Omental fat pad (tissue), 4 donors: ENCODE measurements at places on chromosomes 12 and 14. TPM values are rescaled to one million over a fixed set of nuclear protein-coding genes. Genes with fewer than 3 reads are reported as not detected.

- no peak for DNase-seq
Observed at GRCh38 chr12:64672925-64673409, 62.7 kb downstream of the RASSF3 start.

GRCh38 chr14:77151918-77152588 lies 10.5 kb upstream of the ZDHHC22 start:
- DNase-seq: no peak

DNA sequence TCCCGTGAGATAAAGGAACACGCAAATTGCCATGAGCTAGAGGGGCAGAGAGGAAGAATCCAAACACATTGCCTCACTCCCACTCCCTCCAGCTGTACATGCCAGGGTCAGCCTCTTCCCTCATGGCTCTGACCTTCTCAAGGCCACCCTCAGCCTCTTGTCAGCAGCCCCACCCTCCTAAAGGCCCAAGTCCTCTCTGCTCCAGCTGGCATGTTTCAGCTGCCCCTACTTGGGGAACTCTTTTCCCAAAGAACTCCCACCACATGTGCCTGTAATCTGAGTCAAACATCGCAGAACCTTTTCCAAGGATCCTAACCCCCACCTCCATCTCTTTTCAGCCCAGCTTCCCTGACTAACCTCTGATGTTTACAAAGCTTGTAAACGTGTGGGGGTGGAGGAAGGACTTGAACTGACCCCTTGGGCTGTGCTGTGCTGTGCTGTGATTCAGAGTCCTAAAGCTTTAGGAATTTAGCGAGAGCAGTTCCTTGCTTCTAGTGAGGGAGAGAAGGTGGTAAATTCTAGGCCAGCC lies 7.3 kb upstream of the CACNB3 start:
- DNase-seq: no peak

DNA sequence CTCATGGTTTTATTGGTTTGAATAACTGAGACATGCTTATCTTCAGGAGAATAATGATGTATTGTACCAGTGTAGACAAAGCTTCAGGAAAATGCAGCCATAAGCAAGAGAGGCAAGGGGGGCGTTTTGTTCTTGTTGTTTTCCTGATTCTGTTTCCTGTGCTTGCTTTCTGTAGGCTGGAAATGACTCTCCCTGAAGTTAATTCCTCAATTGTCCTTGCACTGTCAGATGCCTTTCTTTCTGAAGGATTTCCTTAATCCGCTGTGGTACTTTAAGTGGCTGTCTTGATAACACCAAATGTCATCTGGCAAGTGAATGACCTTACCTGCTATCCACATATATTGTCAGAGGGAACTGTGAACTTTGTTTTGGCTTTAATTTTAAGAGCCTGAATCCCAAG lies 220.0 kb downstream of the NEDD1 start:
- no peak for DNase-seq

DNA sequence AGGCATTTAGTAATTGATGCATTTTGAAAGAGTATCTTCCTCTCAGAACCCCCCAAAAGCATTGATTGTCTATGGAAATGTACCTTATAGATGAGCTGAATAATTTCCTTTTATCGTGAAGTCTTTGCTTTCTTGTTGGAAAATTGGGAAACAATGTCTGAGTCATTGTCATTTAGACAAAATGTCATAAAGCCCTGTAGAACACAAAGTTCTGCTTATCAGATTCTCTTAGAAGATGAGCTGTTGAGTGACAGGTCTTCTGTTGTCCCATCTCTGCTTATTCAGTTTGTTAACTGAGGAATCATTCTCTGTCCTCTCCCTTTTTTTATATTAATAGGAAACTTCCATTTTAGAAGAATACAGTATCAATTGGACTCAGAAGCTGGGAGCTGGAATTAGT lies 22.9 kb downstream of the MAPKAPK5 start:
- no peak for DNase-seq

DNA sequence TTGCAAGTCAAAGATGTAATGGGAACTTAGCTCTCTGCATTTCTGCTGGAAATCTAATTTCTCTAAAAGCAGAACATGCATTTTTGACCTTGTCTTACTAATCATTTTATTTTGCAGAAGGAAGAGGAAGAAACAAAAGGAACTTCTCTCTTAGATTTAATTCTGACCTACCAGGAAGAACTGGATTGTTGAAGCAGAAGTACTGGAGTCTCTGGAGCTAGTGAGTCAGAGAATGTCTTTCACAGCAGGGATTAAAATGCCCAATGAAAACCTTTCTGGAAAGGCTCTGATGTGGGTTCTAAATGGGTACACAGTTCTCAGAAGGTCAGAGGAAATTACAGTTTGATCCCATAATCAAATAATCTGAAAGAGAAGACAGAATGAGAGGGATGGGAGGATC lies 70.8 kb upstream of the GNG2 start:
- DNase-seq: no peak

- no peak for DNase-seq
Observed at GRCh38 chr14:89349171-89350008, 67.6 kb downstream of the FOXN3 start.

DNA sequence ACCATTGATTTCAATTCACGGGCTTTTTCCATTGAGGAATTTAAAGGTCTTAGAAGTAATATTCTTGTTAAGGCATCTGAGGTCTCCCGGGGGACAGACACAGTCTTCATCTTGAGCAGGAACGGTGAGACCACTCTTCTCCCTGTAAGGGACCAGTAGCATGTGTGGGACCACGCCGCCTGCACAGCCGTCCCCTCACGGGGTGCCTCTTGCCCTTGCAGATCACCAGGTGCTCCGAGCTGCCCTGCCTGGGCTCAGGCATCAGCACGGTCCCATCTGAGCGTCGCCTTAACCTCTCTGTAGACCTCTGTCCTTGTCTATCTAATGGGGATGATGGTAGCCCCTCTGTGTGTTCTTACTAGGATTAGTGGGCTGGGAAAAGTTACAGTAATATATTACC lies 74.1 kb downstream of the PPP2R5C start:
- DNase-seq: no peak

GRCh38 chr14:101360054-101360911 lies 201.0 kb upstream of the DIO3 start:
- DNase-seq: no peak

- no peak for DNase-seq
Observed at GRCh38 chr14:75425446-75425845, 2.4 kb upstream of the JDP2 start.

- no peak for DNase-seq
Observed at GRCh38 chr12:39269492-39269891, 173.4 kb downstream of the KIF21A start.

DNA sequence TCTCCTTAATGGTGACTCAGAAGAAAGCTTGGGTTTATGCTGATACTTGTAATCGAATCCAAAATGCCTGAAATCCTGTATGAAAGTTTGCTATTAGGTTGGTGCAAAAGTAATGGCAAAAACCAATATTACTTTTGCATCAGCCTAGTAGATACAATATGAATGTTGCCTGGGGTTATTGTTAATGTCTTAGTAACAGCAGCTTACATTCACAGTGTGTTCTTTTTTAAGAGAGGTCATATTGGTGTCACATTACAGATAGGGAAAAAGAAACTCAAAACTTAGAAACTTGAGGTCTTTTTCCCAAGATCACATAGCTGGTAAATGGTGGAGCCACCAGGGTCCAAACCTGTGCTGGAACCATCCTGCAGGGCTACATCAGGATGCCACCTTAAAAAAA lies 25.2 kb downstream of the SRGAP1 start:
- DNase-seq: no peak

DNA sequence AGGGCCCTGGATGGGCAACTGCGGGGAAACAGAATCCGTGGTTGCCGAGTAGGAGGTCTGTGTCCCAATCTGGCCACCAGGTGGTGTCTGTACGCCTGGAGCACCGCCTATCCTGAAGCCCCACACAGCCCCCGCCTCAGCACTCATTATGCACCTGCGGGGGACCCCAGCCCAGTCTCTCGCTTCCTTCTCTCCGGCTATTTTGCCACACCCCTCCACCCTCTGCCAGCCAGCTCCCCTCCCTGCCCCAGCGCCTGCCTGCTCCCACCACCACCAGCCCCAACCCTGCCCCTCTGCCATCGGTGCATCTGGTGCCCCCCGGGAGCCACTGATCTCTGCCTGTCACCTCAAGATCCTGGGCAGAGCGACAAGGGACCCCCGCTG lies 2.2 kb upstream of the NXPH4 start:
- no peak for DNase-seq

- no peak for DNase-seq
Observed at GRCh38 chr14:100738704-100739131, 12.0 kb downstream of the DLK1 start.

- DNase-seq: no peak
Observed at GRCh38 chr12:7091660-7092228, 501 bp downstream of the C1R start.

DNA sequence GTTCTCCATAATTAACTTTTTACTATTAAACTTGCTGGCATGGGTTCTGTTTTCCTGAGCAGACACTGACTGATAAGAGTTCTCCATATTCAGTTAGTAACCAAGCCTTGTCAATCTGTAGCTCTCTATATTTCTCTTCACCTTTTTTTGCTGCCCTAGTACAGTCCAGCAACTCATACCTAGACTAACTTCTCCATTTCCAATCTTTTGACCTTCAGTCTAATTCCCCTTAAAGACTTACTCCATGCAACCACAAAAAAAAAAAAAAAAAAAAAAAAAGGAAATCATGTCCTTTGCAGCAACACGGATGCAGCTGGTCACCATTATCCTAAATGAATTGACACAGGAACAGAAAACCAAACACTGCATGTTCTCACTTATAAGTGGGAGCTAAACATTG lies 125.7 kb upstream of the KRAS start:
- no peak for DNase-seq

DNA sequence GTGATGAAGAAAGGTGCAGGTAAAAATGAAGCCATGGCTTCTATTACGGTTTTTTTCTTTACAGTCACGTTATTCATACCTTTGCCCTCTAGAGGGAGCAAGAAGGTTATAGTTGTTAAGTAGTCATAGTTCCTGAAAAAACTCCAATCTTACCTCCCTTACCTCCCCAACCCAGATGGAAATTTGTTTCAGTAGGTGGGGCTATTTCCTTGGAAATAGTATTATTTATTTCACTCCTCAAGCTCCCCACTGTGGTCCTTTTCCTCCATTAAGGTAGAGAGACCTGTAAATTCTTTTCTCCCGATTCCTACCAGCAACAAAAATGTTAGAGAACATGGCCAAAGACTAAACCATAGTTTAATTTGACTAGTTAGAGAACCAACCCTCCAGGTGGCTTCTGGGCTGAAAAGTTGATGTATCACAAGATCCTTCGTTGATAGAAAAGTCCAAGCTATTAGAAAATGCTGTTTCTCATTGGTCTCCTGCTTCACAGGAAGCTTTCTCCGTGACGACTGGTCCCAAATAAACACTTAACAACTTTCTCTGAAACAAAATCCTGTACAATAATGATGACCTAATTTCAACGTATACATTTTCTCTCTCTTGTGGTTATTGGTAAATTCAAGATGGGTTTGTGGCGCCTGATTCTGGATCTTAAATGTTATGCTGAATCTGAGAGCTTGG lies 43.5 kb downstream of the TMX1 start:
- DNase-seq: no peak

GRCh38 chr14:53004976-53005375 lies 54.1 kb upstream of the FERMT2 start:
- DNase-seq: no peak

GRCh38 chr14:104971447-104972240 lies 6.5 kb downstream of the AHNAK2 start:
- no peak for DNase-seq

DNA sequence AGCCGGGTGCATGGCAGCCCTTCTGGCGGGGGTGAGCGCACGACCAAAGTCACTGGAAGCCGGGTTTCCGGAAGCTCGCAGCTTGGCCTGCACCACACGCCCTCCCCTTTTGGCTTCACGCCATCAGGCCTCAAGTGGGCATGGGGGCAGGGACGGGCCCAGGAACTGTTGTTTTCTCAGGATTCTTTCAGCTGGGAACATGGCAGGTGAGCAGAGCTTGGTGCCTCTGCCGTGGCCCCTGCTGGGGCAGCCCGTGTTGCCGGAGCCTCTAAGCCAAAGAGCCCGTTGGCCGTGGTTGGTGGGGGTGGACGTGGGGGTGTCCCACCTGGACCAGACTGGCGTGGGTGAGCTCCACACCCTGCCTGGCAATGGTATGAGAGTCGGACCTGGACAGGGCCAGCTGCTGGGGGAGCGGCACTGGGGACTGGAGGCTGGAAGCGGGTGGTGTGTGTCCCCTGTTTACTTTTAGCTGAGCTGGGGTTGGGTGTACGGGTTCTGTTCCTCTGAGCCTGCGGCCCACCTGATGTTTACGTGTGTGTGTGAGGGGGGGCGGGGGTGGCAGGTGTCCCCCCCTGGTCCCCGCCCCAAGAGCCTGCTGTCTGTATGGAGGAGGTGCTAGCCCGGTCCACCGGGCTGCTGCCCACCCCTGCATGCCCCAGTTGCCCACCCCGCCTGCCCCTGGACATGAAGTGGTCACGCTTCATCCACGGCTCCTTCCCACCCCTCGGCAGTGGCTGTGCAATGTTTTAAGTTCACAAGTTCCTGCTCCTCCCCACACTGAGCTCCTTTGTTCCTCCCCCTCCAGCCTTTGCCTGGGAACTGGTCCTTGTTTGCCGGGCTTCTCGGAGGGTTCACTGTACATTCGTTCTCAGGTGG lies 28.7 kb upstream of the PLD4 start:
- DNase-seq: no peak

GRCh38 chr12:27303139-27304111 lies 29.2 kb upstream of the BMAL2 start:
- DNase-seq: no peak

- no peak for DNase-seq
Observed at GRCh38 chr14:74563233-74563585, 48.8 kb downstream of the LTBP2 start.

GRCh38 chr12:57210926-57211692 lies 5.5 kb upstream of the NXPH4 start:
- no peak for DNase-seq

DNA sequence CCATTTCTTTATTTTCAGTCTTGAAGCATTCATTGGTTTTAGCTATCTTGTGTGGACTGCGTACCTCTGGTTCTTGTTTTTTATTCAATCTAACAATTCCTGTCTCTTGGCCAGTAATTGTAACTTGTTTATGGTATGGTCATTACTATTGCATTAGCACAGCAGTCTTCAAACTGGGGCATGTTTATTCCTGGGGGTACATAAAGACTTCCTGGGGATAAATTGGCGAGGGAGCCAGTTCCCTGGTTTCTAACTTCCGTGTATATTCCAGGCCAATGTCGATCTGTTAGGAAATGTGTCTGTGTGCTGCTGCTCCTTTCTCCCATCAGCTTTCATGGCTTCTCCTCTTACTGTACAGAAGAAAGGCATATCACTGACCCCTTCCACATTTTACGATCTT lies 13.7 kb upstream of the EVL start:
- no peak for DNase-seq

The TMEM63C gene
- total RNA-seq: 0.13 TPM

The GSC gene
- total RNA-seq: 0.72 TPM

The FBXO21 gene
- total RNA-seq: 74.2 TPM

The SDR9C7 gene
- not detected for total RNA-seq

The SMIM41 gene
- 1.1 TPM for total RNA-seq

The RILPL1 gene
- total RNA-seq: 10.2 TPM

The KCNK13 gene
- 5.9 TPM for total RNA-seq

The AMDHD1 gene
- total RNA-seq: 3.2 TPM

The PMEL gene
- 0.75 TPM for total RNA-seq

The MGP gene
- 821 TPM for total RNA-seq
